Ureter (tissue), 1 donor: ENCODE measurements at places on chromosomes 4 and X.

DNA sequence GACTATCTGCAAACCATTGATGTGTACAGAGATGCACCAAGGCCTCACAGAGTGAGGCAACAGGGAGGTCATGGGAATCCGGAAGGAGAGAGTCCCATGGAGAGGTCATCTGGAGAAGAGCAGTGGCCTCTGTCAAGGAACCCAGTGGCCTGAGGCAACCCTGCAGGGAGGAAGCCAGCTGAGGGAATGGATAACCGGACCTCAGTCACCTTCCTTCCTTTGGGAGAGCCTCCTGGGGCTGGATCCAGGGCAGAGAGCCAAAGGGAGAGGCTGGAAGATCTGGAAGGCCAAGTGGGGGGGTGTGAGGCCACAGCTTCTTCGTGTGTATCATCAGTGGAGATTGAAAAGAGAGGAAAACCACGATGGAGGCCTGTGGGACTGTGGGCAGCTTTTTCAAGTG lies 24.3 kb upstream of the CD38 start:
- DNase-seq: no peak

- no peak for DNase-seq
These were observed 58.0 kb downstream of the AR start for GRCh38 chrX:67601771-67602170.

GRCh38 chrX:16491461-16491860 lies 158.5 kb upstream of the S100G start:
- no peak for DNase-seq

GRCh38 chrX:109357706-109358105 lies 124.2 kb downstream of the GUCY2F start:
- no peak for DNase-seq

GRCh38 chr4:113953888-113954287 lies 25.6 kb downstream of the ARSJ start:
- no peak for DNase-seq

DNA sequence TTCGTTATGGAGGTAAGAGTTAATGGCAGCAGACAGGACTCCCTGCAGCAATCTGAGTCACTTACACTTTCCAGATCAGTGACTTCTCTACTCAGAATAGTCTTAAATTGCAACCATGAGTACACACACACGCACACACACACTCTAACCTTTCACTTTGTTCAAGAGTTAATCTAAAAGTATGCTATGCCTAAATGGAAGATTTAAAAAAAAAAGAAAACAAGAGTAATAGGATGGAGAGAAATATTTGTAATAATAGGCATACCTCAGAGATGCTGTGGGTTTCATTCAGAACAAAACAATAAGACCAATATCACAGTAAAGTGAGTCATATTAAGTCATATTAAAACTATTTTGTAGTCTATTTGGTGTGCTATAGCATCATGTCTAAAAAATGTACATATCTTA lies 969.1 kb upstream of the PCDH10 start:
- no peak for DNase-seq

- peak; percentile 35 for DNase-seq
These were observed 78.0 kb downstream of the ZFYVE28 start for GRCh38 chr4:2340272-2341061.

DNA sequence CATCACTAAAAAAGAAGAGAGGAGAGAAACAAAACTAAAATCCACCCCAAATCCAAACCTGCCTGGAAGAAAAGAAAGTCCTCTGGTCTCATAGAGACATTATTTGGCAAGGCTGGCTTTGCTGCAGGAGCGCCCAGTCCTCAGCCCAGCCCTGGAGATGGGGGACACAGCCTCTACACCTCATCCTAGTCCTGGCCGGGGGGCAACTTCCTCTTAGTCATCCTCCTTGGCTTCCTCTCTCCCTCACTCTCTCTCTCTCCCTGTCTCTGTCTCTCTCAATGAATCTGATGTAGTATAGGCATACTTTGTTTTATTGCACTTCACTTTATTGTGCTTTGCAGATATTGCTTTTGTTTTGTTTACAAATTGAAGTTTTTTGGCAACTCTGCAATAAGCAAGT lies 55.8 kb upstream of the MAGEB10 start:
- DNase-seq: no peak

- DNase-seq: no peak
These were observed 2.3 kb downstream of the DUSP9 start for GRCh38 chrX:153649178-153649914.

GRCh38 chr4:108244606-108245005 lies 75.9 kb upstream of the LEF1 start:
- DNase-seq: no peak
